ENCODE measurements at places on chromosomes 2 and 18.

- DNase-seq = no peak
Measured at GRCh38 chr18:77323640-77324299, 74.1 kb downstream of the GALR1 start.

DNA sequence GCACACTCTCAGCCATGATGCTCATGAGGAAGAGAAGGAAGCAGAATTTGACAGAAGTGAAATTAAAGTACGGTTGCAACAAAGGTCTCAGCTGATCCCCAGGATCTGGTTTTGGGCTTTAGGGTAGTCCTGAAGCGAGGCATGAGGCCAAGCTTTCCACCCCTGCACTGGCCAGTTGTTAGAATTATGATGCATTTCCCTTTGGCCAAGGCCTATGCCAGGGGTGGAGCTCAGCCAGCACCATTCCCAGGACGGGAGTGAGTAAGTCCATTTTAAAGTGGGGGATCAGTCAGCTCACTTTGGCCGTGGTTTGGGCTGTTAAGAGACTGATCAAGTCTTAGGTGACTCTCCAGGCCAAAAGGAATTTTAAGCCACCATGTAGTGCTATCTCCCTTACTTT lies 314.5 kb upstream of the MMADHC start:
- DNase-seq = peak; percentile 79

DNA sequence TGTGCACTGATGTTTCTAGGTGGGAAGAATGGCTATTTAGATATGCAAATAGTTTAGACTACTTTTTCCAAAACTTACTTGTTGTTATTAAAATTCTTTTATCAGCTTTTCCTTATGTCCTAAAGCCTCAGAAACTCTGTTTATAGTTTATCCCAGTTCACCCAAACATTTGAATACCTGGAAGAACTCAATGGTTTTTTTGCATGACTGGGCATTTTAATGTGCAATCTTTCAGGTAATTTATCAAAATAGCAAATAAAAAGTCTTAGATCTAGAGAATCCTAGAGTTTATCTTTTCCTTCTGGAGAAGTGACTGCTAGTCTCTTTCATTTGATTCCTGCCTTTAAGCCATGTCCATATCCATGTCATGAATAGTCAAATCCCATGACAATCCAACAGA lies 9.6 kb upstream of the ADAM23 start:
- DNase-seq = no peak

DNA sequence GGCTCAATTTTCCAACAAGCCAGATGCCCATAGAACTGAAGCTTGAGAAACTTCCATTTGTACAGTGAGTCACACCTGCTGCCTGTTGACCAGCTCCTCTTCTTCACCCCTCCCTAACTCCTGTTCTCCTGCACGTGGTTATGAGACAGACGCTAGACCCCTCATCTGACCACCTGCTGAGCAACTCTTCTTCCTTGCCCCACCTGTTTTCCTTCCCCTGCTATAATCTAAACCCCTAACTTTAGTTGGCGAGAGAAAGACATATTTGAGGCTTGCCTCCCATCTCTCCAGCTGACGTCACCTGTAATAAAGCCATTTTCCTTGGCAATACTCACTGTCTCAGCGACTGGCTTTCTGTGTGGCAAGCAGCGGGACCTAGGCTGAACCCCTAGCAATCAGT lies 22.3 kb upstream of the ITM2C start:
- no peak for DNase-seq

GRCh38 chr2:160842286-160842685 lies 317.9 kb upstream of the TANK start:
- DNase-seq = no peak

DNA sequence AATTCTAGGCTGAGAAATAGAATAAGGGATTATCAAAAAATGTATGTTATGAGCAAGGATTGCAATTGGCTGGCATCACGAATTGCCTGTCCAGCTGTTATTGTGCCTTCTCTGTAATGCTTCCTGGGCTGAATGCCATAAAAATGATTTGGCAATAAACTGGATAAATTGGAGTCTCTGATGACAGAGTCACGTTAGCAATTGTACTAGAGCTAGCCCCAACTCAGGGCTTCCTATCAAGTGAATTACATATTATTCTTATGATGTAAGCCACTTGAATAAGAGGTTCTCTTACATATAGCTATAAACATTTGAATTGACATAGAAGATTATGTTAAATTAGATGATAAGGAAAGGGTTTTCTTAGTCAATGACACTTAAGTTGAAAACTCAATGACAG lies 607.5 kb upstream of the REG3G start:
- no peak for DNase-seq

DNA sequence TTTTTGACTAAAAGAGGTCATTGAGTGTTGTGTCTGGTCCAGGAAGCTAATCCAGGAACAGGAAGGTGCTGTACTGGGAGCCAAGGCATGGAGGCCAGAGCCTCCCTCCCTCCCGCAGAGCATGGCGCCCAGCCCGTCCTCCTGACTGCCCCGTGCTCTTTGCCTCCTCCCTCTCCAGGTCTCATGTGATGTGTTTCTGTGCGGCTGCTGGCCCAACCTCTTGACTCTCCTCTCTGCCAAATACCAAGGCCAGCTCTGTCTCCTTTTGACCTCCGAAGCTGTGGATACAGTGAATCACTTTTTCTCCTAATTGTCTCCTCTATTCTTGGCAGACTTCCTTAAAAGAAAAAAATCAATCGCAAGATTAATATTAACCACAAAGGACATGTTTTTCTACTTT lies 284.1 kb downstream of the PHLPP1 start:
- peak; percentile 91 for DNase-seq

DNA sequence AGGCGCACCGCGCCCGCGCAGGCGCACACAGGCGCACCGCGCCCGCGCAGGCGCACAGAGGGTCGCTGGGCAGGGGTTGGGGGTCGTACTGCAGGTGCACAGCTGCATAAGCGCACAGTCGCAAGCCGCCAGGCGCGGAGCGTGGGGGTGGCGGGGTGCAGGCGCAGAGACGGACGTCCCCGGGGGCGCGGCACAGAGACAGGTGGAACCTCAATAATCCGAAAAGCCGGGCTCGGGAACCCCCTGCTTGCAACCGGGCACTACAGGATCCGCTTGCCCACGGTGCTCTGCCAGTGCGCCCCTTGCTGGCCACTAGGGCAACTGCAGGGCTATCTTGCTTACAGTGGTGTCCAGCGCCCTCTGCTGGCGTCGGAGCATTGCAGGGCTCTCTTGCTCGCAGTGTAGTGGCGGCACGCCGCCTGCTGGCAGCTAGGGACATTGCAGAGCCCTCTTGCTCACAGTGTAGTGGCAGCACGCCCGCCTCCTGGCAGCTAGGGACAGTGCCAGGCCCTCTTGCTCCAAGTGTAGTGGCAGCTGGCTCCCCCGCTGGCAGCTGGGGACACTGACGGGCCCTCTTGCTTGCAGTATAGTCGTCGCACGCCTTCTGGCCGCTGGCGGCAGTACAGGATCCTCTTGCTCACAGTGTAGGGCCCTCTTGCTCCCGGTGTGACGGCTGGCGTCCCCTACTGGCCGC lies 34.9 kb downstream of the FAM110C start:
- DNase-seq = no peak

DNA sequence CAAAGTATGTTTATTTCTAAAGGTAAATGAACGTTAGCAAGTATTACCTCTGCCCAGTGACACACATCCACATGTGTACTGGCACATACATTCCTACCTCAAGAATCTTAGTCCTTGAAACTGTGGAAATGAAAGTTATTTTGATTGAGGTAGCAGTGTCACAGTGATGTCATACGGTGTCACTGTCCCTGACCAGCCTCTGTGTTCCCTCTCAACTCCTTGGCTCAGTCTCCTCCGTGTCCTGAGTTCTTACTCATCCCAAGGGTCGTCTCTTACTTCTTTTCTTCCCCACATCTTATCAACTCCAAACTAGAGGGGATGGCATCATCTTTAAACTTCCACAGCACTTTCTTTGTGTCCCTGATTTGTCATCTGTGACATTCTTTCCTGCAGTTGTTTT lies 3.3 kb downstream of the NCK2 start:
- no peak for DNase-seq

DNA sequence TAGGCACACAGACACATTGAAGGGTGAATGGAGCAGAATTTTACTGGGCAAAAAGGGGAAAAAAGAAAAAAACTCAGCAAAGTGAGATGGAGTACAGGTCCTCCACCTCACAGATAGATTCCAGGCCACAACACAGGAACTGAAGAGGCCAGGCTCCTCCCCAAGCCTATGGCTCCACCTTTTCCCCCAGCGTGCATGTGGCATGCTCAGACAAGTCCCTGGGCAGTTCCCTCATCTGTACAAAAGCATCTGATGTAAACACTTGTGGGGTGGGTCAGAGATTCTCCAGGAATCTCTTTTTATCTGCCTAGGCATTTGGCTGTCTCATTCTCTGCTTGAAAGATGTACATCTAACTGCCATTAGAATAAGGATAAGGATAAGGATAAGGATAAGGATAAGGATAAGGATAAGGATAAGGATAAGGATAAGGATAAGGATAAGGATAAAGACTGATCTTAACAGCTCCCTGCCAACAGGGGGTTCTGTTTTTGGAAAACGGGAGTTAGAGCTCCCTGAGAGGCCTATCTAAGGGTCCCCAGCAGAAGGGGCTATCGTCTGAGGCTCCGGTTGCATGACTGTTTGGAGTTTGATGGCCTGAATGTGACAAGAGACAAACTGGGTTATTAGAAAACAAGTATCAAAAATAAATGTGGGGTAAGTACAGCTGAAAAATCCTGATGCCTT lies 17.2 kb upstream of the ASXL3 start:
- DNase-seq = no peak

DNA sequence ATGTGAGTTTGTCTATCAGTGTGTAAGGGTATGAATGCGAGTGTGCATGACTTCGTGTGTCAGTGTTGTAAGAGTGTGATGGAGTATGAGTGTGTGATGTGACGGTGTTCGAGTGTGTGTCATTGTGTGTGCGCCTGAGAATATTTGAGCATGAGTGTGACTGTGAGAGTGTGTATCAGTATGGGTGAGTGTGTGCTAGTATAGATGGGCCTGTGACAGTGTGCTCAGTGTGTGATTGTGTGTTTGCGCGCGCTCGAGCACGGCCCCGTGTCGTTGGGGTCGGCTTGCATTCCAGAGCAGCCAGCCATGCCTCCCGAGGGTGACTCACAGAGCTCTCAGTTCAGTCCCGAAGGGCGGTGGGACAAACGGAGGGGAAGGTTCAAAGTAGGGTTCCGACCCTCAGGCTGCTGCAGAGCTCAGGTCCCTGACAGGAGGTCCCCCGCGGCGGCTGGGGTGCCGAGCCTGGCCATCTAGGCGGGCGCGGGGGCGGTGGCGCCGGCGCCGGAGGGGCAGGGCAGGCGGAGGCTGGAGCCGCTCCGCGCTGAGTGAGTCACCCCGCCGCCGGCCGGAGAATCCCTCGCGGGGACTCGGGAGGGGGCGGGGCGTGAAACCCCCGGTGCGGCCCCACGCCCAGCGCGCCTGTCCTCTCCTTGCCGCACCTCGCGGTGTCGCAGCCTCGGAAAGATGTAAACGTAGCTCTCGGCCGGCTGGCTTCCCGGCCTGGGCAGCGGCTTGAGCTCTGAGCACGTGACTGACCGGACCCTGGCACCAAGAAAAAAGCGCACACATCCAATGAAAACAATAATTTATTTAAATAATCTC lies 3.8 kb downstream of the DLX2 start:
- peak; percentile 83 for DNase-seq

DNA sequence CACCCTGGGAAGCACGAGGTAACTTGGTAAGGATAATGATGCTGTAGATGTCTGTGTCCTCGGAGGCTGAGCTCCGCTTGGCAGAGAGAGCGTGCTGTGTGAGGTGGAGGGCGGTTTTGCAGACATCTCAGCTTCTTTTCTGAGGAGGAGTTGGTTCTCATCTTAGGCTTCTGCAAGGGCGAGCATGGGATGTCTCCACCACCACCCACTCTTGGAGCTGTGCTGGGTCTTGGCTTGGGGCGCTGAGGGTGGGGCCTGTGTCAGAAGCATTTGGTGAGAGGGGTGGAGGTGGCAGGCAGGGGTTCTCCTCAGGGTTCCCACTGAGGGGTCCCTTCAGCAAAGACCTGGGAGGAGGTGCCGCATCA lies 9.2 kb downstream of the OXER1 start:
- DNase-seq = no peak

- no peak for DNase-seq
Measured at GRCh38 chr2:3305952-3306351, 71.7 kb downstream of the EIPR1 start.

- no peak for DNase-seq
Measured at GRCh38 chr2:42879913-42880737, 87.7 kb upstream of the HAAO start.

- no peak for DNase-seq
Measured at GRCh38 chr2:20171445-20171977, 53.4 kb downstream of the SDC1 start.

- DNase-seq = no peak
Measured at GRCh38 chr2:18110222-18110621, 231.8 kb downstream of the KCNS3 start.

DNA sequence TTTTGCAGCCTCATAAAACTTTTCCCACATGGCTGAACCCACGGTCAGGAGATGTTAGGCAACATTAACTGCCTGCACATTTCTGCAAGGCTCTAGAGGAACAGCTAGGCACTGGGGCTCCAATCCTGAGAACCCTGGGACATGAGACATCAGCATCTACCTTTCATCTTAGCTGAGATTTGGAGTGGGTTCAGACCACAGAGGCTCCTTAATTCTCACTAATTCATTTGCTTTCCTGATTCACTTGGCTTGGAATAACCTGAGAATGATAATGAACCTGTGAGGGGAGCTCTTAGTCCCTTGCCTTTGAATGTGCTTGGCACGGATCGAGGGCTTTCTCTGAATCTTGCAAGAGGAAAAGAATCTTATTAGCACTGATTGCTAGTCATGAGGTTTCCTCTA lies 266.2 kb downstream of the FIGN start:
- peak; percentile 9 for DNase-seq

DNA sequence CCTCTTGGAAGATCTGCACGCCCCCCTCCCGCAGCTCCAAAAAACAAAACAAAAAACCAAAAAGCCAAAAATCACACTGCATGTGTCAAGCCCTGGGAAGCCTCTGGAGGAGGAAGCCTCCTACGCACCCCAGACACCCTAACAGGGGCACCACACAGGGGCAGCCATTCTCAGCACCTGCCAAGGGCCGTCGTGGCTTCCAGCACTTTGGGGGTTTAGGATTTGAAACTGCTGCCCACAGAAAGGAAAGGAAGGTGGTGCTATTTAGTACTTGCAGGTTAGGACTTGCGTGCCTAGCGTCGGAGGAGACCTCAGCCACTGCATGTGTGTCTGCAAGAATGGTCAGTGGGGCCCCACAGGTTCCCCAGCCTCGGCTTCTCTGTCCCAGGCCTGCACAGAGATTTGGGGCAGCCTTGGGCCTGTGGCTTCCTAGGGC lies 419 bp upstream of the GPR55 start:
- no peak for DNase-seq

- no peak for DNase-seq
Measured at GRCh38 chr2:213214209-213214608, 62.8 kb upstream of the IKZF2 start.

- no peak for DNase-seq
Measured at GRCh38 chr2:74872389-74872836, 38.5 kb downstream of the HK2 start.

DNA sequence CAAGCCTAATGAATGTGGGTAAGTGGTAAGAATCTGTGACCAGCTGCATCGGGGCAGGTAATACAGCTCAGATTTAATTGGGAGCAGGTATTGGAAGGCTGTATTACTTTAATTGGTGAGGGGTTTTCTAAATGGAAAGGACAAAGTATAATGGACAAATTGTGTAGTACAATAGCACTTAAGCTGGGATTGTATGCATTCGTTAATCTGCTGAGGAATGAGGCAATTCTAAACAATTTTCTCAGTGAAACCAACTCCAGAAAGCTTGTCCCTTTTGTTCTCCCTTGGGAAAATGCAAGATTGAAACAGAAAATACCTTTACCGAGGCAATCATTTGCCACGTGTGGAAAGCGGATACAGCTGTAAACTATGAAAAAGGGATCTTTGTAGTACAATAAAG lies 801.6 kb upstream of the POU3F3 start:
- DNase-seq = no peak

Data from AG20443 (cell line).